ENCODE measurements at places on chromosomes 2 and 18.

DNA sequence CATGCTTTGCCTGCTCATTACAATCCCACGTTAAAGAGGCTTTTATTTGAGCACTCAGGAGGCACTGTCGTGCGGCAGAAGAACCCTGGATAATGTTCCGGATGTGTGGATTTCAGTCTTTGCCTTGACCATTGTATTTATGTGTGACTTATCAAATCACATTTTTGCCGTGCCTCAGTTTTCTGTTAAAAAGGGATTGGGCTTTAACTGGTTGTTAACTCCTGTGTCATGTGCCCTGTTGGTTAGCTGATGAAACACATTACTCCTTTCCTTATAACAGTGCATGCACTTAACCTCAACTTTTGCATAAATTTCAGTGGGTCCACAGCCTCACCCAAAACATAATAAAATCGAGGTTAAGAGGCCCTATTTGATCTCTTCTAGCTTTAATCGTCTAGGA is 52.7 kb downstream of the NAB1 start:
- no peak for DNase-seq

GRCh38 chr2:54287532-54287931 is 31.5 kb upstream of the TSPYL6 start:
- no peak for DNase-seq

DNA sequence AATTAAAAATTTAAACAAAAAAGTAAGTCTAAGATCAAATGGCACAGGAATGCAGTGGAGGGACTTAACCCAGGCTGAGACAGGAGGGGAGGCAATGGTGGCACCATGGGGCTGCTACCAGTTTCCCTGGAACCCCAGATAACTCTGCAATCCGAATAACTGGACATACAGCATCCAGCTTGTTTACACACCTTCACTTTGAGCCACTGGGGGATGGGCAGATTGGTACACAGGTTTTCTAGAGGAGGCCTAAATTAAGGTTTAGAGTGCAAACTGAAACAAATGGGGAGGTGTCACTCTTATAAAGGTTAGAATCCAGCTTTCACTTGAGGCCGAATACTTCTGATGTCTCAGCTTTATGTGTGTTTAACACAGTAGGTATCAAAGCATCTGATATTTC is 189.3 kb upstream of the FN1 start:
- DNase-seq, result no peak

GRCh38 chr18:58148954-58149471 is 105.0 kb downstream of the NEDD4L start:
- no peak for DNase-seq

DNA sequence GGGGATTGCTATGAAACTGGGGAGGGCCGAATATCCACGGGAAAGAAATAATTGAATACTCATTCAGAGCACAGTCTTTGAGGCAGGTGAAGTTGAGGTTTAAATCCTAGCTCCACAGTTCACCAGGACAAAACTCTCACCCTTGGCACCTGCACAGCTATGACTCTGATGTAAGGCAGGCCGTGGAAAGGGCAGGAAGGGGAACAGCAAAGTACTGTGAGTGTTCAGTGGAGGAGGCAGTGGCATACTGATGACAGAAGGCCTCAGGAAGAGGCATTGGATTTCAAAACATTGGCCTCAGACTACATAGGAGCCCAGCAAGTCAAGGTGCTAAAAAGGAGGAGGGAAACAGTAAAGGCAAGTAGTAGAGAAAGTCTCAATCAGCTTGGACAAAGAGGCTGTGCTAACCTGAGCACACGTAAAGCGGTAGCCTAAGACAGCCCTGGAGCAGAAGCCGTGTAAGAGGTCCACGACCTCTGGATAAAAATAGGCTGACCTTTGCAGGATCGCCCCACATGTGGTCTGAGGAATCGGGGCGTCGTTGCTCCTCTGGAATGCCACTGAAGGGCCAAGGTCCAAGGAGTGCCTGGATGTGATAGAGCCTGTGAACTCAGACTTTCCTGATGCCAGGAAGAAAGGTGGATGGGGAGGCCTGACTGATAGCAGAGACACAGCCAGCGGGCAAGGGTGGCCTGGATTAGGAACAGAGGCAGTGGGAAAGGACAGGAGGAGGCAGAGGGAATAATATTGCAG is 243.6 kb downstream of the PID1 start:
- DNase-seq, result no peak

GRCh38 chr18:6482198-6482977 is 67.7 kb upstream of the L3MBTL4 start:
- peak; percentile 97 for DNase-seq

DNA sequence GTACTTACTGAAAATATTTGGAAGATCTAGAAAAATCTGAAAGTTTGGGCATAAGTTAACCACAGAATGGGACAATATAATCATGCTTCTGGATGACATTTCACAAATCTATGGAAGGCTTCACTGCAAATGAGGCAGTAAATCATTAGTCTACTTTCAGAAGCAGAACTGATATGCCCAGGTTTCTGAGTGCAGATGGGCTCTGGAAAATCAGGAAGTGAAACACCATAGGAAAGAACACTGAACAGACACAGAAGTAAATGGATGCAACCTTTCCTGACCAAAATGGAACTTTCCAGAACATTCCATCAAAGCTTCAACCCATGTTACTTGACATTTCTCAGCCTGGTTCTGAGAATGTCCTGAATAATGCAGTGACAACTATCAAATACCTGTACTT is 55.1 kb downstream of the KCNG3 start:
- no peak for DNase-seq

GRCh38 chr18:79397247-79397829 is 1.6 kb downstream of the NFATC1 start:
- no peak for DNase-seq

- no peak for DNase-seq
Observed at GRCh38 chr2:86781363-86781762, 9.3 kb downstream of the CD8A start.

DNA sequence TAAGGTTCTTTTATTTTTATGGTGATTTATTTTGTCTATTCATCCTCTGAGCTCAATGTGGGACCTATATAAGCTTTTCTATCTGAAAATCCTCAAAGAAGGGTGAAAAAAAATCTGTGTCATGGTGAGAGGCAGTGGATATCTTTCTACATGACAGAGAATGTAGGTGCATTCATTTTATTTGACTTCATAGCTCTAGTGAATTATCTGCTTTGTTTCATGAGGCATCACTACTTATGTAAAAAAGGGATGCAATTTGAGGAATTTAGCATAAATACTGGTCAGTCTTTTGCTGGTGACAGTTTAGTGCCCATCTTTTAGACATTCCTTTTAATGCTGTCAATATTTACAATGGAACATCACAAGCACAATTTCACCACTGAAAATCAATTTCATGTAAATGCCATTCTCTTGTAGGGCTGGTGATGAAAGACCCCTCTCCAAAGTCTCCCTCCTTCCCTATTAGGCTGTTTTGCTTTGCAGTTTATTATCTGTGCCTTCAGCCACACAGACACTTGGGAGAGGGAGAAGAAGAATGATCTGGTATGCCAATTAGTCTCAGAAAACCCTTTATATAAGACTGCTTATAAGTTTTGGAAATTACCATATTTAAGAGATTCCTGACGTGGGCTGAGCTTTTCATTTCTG is 148.3 kb upstream of the NXPH2 start:
- DNase-seq, result no peak

- DNase-seq, result no peak
Observed at GRCh38 chr2:105070010-105070865, 32.4 kb downstream of the MRPS9 start.

- DNase-seq, result peak; percentile 51
Observed at GRCh38 chr18:58321986-58322385, 278.0 kb downstream of the NEDD4L start.

GRCh38 chr2:165373278-165374010 is 96.1 kb upstream of the CSRNP3 start:
- DNase-seq, result no peak

DNA sequence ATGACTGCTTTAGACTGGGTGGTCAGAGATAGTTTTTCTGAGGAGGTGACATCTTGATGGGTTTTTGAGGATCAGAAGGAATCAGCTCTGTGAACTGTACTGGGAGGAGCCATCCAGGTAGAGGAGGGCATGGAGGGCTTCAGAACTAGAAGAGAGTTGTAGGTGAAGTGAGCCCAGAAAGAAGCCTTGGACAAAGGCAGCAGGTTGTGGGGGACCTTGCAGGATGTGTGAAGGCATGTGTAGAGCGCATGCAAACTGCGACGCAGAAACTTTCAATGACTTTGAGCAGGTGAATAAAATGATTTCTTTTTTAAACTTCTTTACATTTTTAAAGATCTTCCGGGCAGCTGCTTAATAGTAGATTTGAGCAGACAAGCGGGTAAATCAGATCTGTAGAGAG is 83.9 kb upstream of the SIX2 start:
- DNase-seq, result no peak

DNA sequence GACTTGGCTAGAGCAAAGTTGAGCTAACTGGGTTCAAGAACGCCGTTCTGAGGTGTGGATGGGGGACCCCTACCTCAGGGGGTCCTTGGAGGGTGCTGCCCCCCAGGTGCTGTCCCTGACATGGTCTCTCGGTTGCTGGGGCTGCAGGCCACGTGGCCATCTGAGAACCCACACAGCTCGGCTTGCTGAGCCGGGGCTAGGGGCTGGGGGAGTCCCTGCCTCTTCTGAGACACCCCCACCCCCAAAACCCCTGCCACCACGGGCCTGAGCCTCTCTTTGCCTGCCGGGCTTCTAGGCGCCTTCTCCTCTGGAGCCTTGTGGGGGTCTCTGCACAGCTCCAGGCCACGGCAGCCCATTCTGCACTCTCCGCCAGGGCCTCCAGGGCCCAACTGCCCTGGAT is 52.0 kb upstream of the LAMA1 start:
- no peak for DNase-seq

DNA sequence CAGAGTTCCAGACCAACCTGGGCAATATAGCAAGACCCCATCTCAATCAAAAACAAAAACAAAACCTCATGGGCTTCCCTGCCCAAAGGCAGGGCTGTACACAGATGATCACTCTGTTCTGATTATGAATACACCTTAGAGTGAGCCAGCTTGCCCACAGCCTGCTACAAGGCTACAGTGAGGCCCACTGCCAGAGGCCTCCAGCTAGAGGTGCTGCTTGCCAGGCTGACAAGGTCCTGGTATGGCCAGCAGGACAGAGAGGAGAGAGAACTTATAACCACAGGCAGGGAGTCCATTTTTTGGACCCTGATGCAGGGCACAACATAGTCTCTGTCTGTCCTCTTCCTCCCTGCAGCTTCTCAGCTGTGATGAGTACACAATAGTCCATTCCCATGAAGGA is 41.5 kb downstream of the KANSL3 start:
- no peak for DNase-seq

DNA sequence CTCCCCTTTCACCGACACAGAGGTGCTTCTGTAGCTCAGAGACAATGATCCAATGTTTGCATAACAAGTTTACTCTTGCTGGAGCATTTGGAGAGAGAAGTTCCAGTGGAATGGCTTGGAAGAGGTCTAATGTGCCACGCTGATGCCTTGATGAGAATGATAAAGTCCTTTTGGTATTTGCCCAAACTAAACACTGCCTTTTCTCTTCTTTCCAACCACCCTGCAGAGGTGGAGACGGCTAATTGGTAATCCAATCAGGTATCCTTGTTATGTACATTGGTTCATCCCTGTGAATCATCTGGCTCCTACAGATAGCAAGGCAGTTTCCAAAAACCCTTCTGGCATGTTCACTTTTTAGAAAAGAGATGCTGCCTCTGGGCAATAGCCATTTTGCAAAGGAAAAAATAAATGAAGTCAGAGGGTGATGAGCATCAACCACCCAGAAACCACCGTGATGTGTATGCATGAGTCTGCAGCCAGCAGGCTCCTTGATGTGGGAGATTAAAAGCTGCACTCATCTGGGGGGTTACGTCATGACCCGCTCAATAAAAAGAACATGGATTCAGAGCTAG is 40.6 kb downstream of the KIAA2012 start:
- DNase-seq, result no peak

DNA sequence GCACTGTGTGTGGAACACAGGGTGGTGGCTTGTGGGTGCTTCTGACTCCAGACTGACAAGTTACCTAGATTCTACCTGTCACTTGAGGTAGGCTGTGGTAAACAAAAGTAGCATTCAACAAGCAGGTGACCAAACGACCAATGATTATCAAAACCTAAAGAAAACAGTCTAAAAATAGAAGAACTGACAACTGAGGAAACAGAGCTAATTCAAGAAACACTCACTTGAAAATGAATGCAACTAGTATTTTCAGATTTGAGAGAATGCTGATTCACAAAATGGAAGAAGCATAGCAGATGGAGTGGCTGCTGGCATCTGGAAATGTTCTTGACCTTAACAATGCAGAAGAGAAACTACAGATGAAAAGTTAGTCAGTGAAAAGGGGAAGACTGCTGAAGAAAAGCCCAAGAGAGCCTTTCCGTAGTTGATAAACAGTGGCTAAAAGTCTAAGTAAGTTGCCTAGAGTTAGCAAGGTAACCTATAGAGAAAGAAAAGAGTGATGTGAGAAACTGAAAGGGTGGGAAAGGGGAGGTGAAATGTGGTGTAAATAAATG is 170.4 kb downstream of the NCK2 start:
- no peak for DNase-seq

GRCh38 chr2:49154140-49154539 is at the start of gene FSHR:
FSHR (minus strand) TSS chr2:49154515; CDS start chr2:49154417, 98 bp downstream.
- DNase-seq, result peak; percentile 12

GRCh38 chr2:104473546-104473945 is 380.4 kb upstream of the POU3F3 start:
- DNase-seq, result no peak

DNA sequence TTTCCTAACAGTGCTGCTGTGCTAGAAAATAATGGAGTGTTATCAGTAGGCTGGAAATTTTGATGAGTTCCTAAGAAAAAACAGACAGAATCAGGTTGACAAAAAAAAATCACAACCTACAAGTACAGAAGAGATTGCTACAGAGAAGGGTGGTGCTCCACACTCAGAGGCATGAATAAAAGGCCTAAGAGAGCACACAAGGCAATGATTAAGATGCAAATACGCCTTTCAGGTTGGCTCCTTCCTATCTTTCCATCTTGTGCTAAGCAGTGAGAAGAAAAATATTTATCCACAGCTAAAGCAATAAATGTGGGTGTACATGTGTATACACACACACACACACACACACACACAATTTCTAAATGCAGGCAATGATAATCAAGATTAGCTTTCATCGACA is 130.6 kb upstream of the UBE2E3 start:
- DNase-seq, result no peak

GRCh38 chr2:151857650-151858049 is 29.4 kb upstream of the ARL5A start:
- no peak for DNase-seq
